Karpas-422 (cell line): ENCODE measurements at places on chromosomes 3 and 15. TPM values are rescaled to one million over a fixed set of nuclear protein-coding genes. Genes with fewer than 3 reads are reported as not detected.

XIRP1 gene
- not detected in 2 replicates for total RNA-seq

DUOXA2 gene
- not detected in 2 replicates for total RNA-seq

SLC22A14 gene
- total RNA-seq: not detected in 2 replicates

CRYGS gene
- total RNA-seq: 12.2 and 18.4 TPM in 2 replicates

WNT7A gene
- not detected in 2 replicates for total RNA-seq

MORC1 gene
- not detected in 2 replicates for total RNA-seq

LTK gene
- total RNA-seq: 0.78 and 1.7 TPM in 2 replicates

RNU5B-1 gene
- total RNA-seq: not detected in 2 replicates

FES gene
- total RNA-seq: 33.7 and 88.0 TPM in 2 replicates

PLIN1 gene
- not detected in 2 replicates for total RNA-seq

DNA sequence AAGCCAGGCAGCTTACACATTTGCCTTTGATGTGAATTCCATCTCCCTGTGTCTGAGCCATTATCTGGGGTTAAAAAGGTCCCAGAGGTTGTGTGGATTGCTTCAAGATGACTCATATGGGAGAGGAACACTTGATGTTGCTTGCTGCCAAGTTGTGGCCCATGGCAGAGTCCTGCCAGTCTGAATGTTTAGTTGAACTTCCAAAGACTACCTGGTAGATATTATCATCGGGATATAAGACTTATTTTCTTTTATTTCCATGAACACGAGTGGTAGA is 85.6 kb downstream of the TJP1 start:
- DNase-seq: no peak

- no peak for DNase-seq
These were observed 7.4 kb upstream of the TMPRSS7 start for GRCh38 chr3:112027142-112027541.

- no peak for DNase-seq
These were observed 225.0 kb upstream of the TP63 start for GRCh38 chr3:189406148-189406547.

- no peak for DNase-seq
These were observed 130.1 kb downstream of the EDEM1 start for GRCh38 chr3:5317557-5317956.

DNA sequence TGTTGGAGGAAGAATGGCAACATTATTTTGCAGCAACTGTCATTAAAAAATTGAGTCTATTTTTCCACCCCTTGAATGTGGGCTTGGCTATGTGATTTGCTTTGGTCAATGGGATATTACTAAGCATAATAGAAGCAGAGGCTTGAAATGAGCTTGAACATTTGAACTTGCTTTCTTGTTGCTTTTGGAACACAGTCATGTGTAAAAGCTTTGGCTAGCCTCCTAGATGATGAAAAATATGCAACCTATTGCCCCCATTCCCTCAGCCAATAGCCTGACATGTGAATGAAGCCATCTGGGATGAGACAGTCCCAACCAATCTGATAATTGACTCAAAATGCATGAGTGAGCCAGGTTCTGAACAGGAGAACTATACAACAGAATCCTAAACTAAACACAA is 78.4 kb downstream of the PLSCR2 start:
- DNase-seq: no peak

DNA sequence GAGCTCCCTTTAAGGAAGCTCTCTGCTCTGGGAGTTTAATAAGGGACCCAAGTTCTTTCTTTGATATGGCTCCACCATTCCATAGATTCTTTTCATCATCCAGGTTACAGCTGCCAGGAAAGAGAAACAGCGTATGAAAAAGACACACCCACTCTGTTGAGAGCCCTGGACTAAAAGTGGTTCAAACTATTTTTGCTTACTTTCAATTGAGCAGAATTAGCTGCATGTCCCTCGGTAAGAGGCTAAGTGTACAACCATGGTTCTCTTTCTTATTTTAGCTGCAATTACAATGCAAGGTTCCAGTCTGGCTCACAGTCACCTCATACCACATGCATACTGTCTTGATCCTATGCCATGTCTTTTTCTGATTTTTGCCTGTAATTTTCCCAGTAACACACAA is 1288.3 kb downstream of the NSUN3 start:
- no peak for DNase-seq

GRCh38 chr15:55334997-55335396 is 16.0 kb downstream of the PIGB start:
- DNase-seq: no peak

GRCh38 chr3:157061265-157061664 is 98.7 kb downstream of the CCNL1 start:
- no peak for DNase-seq

- no peak for DNase-seq
These were observed 41.8 kb upstream of the ST6GAL1 start for GRCh38 chr3:186888569-186888968.

DNA sequence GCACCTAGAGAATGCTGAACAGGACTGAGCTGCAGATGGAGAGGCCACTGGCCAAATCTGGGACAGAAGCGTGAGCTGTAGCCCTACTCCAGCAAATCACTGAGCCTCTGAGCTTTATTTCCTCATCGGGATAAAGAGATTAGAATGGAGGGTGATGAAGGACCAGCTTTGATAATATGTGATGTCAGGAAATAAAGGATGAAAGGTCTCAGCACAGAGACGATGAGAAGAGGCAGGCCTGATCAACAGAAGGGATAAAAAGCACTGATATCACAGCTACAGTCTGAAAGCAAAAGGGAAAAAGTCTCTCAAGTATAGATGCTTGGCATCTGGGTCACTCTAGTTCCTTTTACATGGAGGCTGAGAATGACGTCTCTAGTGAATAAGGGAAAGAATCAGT is 70.0 kb downstream of the DHX30 start:
- no peak for DNase-seq

DNA sequence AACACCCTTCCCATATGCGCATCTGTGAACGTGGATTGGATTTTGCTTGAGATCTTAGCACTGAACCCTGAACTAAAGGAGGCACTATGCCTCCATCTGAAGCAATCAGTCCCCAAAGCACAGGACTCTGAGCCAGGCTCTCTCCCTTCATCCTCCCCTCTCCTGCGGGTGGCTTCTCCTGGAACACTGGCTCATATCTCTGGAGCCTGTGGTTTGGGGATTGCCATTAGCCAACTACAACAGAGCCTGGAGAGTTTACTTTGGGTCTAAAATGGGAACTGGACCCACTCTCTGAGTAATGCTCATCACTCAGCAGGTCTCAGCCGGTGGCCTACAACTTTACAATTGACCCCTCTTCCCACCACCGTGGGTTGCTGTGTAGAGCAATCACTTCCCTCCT is 190.8 kb upstream of the HES1 start:
- DNase-seq: no peak

GRCh38 chr3:87361956-87362355 is 85.6 kb upstream of the POU1F1 start:
- DNase-seq: no peak

- no peak for DNase-seq
These were observed 2.0 kb downstream of the SLC22A14 start for GRCh38 chr3:38283810-38284755.

GRCh38 chr15:53695365-53695764 is 64.1 kb downstream of the WDR72 start:
- DNase-seq: no peak

DNA sequence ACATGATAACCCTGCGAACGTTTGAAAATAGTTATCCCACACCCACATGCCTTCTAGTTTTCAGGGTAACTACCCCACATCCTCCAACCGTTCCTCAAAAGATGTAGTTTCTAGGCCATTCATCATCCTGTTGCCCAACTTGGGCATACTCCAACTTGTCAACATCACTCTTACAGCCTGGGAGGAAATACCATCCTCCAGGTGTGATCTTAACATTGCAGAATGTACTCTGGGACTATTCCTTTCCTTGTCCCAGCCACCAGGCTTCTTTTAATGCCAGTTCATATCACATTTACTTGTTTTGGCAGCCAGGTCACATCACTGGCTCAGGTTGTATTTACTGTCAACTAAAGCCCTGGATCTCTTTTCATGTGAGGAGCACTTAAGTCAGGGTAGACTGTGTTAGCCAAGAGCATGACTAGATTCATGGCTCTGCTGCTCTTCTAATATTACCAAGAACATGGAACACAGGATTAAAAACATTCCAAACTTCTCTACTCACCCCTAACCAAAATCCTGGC is 4.0 kb upstream of the DENND6A start:
- DNase-seq: no peak

DNA sequence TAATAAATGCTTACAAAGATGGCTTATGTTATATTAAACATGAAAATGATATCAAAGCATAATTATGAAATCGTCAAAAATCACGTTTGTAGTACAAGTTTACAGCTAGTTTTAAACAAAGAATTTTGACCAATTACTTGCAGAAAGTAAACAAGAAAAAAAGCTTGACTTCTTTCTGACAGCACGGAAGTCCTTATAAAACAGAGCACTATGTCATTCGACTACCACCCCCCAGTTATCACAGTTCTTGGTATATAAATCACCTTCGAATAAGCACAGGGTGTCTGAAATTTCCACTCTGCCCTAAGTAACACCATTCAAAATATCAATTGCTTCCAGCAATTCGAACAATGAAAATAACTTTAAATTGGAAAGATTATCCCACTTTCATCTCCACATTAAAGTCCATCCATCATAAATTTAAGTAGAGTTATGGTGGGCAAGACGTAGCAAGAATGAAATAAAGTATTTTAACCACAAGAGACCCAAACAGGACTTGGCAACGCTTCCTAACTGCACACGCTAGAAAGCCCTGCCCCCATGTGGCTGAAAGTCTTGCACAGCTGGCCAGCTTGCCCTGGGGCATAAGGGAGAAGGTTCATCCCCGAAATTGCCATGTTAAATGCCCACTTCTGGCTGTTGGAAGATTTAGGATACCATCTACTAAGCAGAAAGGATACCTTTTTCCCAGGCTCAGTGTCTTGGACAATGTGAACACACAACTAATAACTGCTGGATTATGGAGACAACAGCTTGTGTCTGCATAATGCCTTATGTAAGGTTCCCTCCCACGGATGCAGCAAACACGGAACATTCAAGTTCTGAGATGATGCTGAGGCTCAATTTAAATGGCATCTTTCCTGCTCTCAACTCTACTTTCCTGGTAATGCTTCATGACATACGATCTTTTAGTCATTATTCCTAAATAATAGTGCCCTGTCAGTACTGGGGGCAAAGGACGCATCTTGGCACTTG is 116.4 kb upstream of the TJP1 start:
- peak; percentile 48 for DNase-seq

- no peak for DNase-seq
These were observed 41.7 kb downstream of the TCF12 start for GRCh38 chr15:56960116-56960515.

GRCh38 chr3:197068077-197068476 is 38.5 kb upstream of the MELTF start:
- peak; percentile 87 for DNase-seq

DNA sequence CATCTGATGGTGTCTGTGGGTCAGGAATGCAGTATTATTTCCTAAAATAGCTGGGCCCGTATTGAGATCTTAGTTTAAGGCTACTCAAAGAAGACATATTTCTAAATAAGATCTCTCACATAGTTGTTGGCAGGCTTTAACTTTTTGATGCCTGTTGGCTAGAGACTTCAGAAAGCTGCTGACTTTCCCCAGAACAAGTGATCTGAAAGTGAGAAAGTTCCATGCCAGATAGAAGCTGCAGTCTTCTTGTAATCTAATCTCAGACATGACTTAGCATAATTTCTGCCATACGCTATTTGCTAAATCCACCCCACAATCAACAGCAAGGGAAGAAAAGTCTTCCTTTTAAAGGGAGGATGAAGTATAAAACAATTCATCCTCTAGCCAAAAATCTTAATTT is 867.1 kb downstream of the IGSF11 start:
- DNase-seq: no peak

DNA sequence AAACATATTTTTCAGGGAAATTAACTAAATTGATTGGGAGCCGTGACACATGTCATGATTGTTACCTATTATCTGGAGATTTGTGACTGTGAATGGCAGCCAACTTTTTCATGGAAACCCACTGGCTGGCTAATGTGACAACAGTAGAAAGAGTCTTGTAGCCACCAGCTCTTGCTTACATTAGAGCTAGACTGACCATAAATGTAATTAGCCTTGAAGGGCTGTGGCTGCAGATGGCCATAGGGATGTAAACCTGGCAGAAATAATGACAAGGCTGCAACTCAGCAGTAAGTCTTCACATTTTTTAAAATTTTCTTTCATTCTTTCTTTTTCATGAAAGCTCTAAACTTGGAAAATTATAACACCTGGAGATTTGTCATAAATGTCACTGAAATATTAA is 168.2 kb upstream of the ROBO2 start:
- no peak for DNase-seq

- DNase-seq: no peak
These were observed 260.7 kb downstream of the OPA1 start for GRCh38 chr3:193853511-193854219.

GRCh38 chr3:150806185-150806835 is 43.3 kb upstream of the SIAH2 start:
- DNase-seq: no peak

DNA sequence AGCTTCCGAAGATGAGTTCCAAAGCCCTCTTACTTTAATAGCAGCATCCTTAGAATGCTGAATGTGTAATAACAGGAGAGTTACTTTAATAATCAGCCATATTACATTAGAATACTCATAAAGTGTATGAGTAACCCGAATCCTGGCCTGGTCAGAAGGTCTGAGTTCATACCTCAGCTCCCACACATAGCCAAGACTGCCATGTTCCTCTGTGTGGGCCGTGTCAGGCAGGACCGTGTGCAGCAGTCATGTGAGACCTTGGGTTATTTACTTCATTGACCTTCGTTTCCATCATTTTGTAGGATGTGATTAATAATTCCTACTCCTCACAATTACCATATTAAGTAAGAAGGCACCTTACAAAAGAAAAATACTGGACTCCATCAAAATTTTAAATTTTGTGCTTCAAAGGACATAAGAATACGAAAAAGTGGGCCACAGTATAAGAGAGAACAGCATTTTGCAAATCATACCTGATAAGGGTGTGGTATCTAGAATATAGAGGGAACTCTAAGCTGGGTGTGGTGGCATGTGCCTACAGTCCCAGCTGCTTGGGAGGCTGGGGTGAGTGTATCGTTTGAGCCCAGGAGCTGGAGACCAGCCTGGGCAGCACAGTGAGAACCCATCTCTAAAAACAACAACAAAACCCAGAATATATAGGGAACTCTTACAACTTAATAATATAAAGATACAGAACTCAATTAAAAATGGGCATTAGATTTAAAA is 163.4 kb downstream of the ATG7 start:
- no peak for DNase-seq

DNA sequence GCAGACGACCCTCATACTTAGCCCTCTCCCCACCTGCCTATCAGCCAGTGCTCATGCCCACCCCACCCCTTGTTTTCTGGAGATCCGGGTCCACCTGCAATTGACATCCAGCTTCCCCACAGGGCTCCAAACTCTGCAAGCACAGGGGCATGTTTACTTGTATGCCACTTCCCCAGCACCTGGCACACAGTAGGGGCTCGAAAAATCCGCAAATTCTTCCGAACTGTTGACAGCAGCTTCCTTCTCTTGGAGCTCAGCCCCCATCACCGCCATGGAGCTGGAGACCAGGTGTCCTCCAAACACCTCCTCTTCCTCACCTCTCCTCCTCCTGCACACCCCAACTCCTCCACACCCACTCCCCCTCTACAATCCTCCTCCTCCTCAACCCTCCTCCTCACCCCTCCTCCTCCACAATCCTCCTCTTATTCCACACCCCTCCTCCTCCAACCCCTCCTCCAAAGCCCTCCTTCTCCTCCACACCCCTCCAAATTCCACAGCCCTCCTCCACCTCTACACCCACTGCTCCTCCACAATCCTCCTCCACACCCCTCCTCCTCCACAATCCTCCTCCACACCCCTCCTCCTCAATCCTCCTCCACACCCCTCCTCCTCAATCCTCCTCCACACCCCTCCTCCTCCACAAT is 70.4 kb upstream of the BLM start:
- DNase-seq: no peak

- DNase-seq: no peak
These were observed 58.3 kb downstream of the SCN10A start for GRCh38 chr3:38757721-38758120.
